Neural progenitor cell (in vitro differentiated cells): ENCODE measurements at places on chromosomes 7 and 10.

GRCh38 chr10:14562218-14563075 lies 212.2 kb downstream of the FAM107B start:
- H3K4me3 ChIP-seq, result no peak overlapping the region
- no peak overlapping the region for H3K27ac ChIP-seq
- no peak for DNase-seq
- H3K36me3 ChIP-seq, result no peaks in the 10 kb centered on the region

- peaks cover 5% of the 10 kb centered on the region for H3K4me1 ChIP-seq
- peaks cover 76% of the 10 kb centered on the region for H3K27me3 ChIP-seq
- H3K27ac ChIP-seq, result no peak overlapping the region
- H3K4me3 ChIP-seq, result peak overlapping the region; percentile 45
- DNase-seq, result peak; percentile 80
- no peaks in the 10 kb centered on the region for H3K36me3 ChIP-seq
Measured at GRCh38 chr10:123972481-123973401, 81.1 kb upstream of the CPXM2 start.

GRCh38 chr7:50463035-50463434 lies 12.9 kb upstream of the FIGNL1 start:
- H3K36me3 ChIP-seq, result no peaks in the 10 kb centered on the region
- H3K27me3 ChIP-seq, result peaks cover 11% of the 10 kb centered on the region
- no peaks in the 10 kb centered on the region for H3K4me1 ChIP-seq
- H3K27ac ChIP-seq, result no peak overlapping the region

- H3K4me1 ChIP-seq, result no peaks in the 10 kb centered on the region
- DNase-seq, result no peak
- H3K4me3 ChIP-seq, result no peak overlapping the region
- H3K27ac ChIP-seq, result no peak overlapping the region
- H3K36me3 ChIP-seq, result peaks cover 3% of the 10 kb centered on the region
Measured at GRCh38 chr7:77276120-77276519, 76.5 kb upstream of the FGL2 start.

DNA sequence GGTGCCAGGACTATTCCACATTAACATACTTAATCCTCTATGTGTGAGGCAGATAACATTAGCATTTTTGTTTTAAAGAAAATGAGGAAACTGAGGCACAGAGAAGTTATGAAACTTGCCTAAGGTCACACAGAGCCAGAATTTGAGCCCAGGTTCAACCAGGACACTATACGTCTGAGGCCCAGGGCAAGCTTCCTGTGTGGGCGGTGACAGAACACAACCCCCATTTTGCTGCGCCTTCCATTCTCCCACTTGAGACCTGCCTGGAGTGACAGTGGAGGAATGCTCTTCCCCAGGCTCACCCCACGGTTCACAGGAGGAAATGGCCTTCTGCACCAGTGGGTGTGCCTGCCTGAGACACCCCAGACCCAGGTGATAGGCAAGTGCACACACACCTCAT lies 164.1 kb downstream of the SH3PXD2A start:
- H3K36me3 ChIP-seq, result no peaks in the 10 kb centered on the region
- no peak for DNase-seq
- peaks cover 64% of the 10 kb centered on the region for H3K27me3 ChIP-seq
- peaks cover 10% of the 10 kb centered on the region for H3K4me1 ChIP-seq
- no peak overlapping the region for H3K4me3 ChIP-seq

DNA sequence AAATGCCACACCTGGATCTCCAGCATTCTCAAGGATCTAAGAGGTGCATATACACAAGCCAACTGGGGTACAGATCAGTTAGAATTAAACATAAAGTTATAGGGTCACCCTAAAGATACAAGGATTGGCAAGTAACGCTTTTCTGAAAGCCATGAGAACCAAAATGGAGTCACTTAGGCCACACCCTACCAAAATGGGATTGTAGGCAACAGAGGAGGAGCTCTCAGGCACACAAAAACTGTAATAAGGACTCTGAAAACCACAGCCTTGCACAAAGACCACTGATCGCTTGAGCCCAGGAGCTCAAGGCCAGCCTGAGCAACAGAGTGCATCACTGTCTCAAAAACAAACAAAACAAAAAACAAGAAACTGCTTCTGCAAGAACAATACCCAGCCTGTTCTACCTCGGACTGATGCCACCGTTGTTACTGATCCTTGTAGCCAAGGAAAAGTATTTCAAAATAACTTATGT lies 35.5 kb downstream of the SVOPL start:
- H3K4me1 ChIP-seq, result peaks cover 11% of the 10 kb centered on the region
- H3K36me3 ChIP-seq, result no peaks in the 10 kb centered on the region
- H3K4me3 ChIP-seq, result no peak overlapping the region
- H3K27me3 ChIP-seq, result no peaks in the 10 kb centered on the region
